EL (cell line): ENCODE measurements at places on chromosomes 4 and X.
A peak's percentile ranks its signal among the peaks of the same experiment; 100 is the strongest.

- DNase-seq: no peak
Observed at GRCh38 chr4:184310881-184311709, 93.4 kb upstream of the ENPP6 start.

DNA sequence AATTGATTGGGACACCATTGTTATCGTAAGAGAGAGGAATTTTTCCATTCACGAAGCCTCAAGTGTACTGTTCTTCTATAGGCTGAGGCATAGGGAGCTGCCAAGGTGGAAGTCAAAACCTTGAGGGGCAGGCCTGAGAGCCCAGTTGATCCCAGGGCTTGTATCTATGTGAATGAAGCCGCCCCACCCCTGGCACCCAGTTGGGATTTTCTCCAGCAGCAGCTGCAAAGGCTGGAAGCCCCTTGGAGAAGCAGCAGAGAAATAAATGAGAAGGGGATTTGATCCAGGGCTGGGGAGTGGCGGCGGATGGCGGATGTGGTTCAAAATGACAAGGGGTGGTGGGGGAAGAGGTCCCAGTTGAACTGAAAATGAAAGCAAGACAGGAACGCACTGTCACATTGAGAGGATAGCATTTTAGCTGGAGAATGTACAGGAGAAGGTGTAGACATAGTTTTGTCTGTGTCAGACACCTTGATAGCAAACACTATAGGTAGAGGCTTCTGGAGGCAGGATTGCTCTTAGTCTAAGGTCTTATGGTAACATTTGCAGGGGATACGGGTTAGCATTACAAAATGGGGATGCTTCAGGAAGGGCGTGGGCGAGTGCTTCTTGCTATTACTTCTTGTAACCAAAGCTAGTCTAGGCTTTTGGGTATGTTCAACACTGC lies 32.6 kb downstream of the DOCK11 start:
- no peak for DNase-seq

GRCh38 chr4:74038086-74038424 lies 434 bp downstream of the CXCL3 start:
- DNase-seq: no peak

GRCh38 chr4:112058433-112058832 lies 86.8 kb upstream of the FAM241A start:
- DNase-seq: peak; percentile 60

- no peak for DNase-seq
Observed at GRCh38 chr4:80098635-80099034, 25.6 kb upstream of the ANTXR2 start.

GRCh38 chr4:26051240-26051639 lies 137.2 kb downstream of the SMIM20 start:
- DNase-seq: no peak

DNA sequence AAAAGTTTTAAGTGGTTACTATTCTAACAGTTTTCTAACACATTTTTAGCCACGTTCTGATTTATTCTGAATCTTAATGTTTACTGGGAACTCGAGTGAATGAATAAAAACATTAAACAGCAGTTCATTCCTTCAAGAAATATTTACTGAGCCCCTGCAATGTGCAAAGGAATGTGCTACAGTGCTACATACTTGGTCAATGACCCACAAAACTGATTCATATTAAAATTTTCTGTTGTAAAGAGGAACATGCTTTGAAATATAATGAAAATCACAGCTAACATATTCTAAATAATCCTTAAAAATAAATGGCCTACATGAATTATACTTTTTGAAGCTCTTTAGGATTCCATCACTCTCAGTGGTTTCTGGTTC lies 78.7 kb downstream of the ARAP2 start:
- no peak for DNase-seq

DNA sequence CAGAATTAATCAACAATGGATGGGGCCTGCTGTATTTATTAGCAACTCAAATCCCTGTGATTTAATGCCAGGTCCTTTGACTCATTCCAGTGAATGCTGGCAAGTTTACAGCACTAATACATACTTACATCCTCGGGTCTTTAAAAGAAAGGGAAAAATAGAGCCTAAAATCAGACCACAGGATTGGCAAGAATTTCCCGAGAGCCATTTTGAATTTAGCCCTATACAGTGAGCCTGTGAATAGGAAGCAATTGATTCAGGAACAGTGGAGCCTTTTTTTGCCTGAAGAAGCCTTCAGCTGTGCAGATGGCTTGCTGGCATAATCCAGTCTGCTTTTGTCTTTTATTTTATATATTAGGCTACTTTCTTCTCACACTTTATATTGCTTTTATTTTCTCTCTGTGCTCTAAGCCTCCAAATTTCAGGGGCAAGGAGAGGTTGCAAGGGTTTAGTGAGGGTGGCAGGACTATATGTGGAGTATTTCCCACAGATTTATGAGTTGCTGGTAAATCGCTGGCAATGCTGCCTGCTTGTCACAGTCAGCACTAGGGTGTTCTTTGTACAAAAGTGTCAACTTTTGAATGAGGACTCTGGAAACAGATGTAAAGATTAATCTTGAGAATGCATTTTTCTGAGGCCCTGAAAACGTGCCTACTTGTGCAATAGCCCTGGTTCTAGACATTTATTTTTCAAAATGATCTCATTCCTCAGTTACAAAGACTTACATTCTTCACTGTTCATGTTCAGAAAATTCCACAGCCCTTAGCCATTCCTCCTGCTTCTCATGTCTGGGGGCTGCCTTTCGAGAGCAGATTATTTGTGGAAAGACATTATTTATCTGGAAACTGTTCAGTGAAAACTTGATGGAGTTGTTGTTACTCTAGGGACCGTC lies 303.5 kb downstream of the SPRY1 start:
- DNase-seq: peak; percentile 89

- no peak for DNase-seq
Observed at GRCh38 chr4:137707102-137707620, 174.9 kb upstream of the PCDH18 start.

DNA sequence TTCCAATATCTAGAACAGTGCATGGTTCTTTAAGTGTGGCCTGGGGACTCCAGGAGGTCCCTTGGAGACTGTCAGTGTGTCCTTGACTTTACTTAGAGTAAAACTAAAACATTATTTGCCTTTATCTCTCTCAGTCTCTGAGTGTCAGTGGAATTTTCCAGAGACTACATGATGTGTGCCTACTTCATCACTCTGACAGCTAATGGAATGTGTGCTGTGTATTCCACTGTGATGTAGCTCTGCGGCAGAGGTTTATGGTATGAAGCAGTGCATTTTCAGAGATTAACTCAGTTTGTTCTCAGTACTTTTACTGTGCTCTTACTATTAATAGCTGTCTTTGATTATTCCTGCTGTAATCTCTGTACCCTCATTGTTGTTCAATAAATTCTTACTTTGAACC lies 85.6 kb downstream of the MANBA start:
- peak; percentile 11 for DNase-seq

DNA sequence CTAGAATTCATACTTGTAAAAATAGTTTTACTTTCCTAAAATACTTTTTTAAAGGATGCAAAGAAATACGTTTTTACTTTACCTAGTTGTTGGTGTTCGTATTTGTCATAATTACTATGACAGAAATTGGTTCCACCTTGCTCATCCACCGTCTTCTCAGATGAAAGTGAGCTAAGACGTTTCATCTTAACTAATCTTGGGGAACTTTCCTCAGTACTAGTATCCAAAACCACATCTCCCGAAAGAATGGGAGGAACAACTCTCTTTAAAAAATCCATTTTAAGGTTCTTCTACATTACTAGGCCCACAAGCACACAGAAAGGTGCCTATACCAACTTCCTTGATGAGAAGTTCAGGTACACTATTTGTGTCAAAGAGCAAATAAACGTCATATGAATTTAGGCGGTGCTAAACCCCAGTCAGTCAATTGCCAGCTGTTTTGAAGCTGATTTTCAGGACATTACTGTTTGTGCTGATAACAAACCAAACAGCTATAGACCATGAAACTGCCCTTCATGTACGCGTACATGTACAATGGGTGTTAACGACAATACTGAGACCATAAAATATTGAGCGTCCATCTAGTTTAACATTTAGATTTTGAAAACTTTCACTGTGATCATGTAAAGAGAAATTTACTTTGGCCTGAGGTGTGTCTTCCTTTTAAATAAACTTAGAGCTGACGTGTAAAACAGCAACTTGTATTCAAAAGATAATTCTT lies 99.1 kb downstream of the FRYL start:
- no peak for DNase-seq

- peak; percentile 74 for DNase-seq
Observed at GRCh38 chr4:108834166-108834834, 71.4 kb upstream of the ETNPPL start.

DNA sequence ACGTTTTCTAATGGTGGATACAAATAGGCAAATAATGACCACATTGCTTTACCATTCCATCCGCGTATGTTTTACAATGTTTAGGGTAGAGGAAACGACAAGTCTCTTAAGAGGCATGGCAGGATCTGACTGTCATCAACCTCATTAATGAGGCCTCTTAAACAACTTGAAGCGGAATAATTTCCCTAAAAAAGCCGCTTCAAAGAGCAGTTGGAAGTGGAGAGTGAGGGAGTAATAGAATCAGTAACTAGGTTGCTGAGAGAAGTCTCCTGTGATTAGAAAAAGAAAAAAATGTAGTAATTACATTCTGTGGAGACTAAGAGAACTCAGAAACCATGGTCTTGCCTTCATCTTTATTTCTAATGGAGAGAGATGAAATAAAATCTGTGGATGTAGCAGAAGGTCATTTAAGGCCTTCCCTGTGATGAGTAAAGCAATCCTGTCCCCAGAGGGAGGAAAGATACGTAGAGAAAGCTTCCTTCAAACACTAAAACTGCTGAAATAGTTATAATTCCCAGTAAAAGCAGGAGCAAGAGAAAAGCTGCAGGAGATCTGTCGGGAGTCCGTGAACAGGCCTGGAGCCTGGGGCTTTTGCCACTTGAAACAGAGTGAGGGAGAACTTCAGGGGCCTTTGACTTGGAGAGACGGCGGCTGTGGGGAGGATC lies 11.1 kb upstream of the SEPSECS start:
- no peak for DNase-seq

- peak; percentile 26 for DNase-seq
Observed at GRCh38 chr4:78937837-78938236, 1.4 kb downstream of the PAQR3 start.

GRCh38 chr4:158768555-158769174 lies at the start of gene FNIP2:
Gene FNIP2, plus strand, starts transcription at chr4:158769026. Its CDS starts 187 bp downstream, at chr4:158769213.
- DNase-seq: peak; percentile 73

GRCh38 chr4:121041307-121042090 lies 30.8 kb downstream of the NDNF start:
- no peak for DNase-seq

DNA sequence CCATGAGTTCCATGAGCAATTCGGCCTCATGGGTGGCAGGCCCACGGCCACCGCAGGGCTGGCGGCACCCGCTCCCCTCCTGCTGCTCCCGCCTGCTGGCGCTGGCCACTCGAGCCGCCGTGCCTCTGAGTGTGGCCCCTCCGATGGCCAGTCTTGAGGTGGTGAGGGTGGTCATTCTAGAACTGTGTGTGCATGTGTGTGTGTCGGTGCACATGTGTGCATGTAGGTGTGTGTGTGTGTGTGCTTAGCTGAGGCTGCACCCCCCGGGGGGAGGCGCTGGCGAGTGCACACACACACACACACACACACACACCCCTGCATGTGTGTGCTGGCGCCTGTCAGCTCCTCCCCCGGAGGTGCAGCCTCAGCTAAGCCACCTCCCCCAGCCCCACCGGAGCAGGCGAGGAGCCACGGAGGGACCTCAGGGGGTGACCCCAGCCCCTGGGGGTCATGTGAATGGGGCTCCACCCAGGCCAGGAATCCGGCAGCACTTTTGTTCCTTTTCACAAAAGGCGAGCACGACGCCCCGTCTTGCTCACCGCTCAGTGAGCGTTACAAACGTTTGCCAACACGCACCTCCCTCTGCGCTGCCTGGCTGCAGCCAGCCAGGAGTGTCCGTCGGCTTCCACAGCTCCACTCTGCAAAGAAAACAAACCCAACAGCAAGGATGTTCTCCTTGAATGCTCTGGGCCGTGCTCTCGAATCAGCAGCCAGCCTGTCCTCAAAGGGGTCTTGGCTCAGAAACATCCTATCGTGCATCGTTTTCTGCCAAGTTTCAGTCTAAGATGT lies 29.9 kb downstream of the FGFRL1 start:
- DNase-seq: peak; percentile 28

- DNase-seq: no peak
Observed at GRCh38 chr4:13994016-13994415, 366.5 kb upstream of the BOD1L1 start.

DNA sequence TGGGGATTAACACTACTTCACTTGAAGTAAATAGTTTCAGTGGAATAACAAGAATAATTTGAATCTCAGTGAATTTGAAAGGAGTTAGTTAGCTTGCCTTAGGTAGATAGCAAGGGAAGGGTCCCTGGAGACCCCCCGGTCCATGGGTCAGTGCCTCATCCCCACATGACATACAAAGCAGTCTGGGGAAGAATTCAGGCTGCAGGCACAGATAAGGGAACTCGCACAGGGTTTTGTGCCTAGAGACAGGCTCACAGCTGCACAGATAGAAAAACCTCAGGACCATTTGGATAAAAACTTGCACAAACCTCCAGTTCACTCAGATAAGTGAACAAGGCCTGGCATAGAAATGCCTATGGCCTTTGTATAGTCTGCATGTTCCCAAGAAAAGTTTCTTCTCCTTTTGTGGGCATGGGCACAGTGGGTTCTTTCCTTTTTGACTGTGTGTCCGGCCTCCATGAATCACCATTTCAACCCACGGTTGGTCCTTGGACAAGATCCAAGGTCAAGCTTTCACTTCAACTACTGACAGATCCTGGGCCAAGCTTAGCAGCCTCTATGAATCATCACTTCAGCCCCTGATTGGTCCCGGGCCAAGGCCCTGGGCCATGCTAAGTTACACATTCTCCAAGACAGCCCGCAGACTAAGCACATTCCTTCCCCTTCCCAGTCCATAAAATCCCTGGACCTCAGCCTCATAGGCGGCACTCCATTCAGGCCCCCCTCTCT lies 108.3 kb upstream of the KLHL4 start:
- DNase-seq: no peak

DNA sequence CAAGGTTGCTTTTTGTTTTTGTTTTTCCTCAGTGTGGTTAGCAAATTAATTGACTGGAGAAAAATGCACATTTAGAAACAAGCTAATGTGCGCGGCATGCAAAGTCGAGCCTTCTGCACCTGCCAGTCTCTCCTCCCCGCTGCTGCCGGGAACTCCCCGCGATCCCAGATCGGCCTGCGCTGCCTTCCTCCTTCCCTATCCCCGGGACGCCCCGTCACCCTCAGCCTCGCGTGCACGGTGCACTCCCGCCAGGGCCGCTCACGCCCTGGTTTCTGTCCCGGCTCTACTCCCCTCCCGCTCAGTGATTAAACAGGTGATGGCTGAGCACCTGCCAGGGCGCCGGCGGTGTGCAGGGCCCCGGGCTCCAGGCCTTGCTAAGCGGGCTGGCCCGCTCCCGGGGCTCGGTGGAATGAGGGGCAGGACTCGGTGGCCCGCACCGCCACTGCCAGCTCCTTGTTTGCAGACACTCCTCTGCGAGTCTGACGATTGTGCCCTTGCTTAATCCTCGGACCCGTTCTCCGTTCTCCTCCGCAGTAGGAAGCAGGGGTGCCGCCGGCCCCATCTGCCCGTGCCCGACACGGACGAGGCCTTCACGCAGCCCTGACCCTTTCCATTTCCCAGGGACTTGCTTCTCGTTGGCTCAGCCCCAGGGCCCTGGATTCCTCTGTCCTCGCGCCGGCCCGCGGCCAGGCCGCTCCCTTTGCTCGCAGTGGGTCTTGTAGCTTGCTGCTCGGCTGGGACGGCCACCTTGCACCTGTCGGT lies 143.4 kb downstream of the TRIML1 start:
- DNase-seq: no peak
